ENCODE measurements at places on chromosomes 16 and 17.
A peak's percentile ranks its signal among the peaks of the same experiment; 100 is the strongest.

DNA sequence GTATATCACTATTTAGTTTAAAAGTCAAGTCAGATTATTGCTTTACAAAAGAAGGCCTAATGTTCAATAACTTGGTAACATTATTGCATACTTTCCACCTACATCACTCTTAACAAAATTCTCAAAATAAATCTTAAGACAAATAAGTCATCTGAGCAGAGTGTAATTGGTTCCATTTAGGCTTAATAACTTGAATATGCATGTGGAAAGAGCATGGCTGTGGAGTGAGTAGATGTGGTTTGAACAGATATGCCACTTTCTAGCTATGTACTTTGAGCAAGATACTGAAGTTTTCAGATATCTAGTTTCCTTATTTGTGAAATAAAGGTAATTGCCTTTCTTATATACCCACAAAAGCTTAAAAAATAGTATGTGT, 6.7 kb upstream of the EVI2A start:
- DNase-seq, result no peak

DNA sequence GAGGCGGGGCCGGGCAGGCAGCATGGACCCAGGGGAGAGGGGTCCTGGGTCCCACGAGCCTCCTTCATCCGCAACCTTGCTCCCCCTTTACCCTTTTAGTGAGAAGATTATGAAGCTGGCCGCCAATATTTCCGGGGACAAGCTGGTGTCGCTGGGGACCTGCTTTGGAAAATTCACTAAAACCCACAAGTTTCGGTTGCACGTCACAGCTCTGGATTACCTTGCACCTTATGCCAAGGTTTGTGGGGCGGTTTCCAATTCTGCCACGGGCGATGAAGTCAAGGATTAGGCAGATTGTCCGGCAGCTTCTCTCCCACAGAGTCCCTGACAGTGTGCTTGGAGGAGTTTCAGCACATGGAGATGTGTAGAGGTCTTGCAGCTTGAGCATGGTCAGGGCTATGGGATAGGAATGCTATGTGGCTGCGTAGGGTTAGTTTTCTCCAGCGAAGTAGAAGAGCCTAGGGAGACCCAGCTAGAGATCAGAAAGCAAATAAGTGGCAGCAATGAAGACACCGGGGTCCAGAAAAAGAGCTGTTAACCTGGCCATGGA, 598 bp downstream of the NIP7 start:
- no peak for DNase-seq

DNA sequence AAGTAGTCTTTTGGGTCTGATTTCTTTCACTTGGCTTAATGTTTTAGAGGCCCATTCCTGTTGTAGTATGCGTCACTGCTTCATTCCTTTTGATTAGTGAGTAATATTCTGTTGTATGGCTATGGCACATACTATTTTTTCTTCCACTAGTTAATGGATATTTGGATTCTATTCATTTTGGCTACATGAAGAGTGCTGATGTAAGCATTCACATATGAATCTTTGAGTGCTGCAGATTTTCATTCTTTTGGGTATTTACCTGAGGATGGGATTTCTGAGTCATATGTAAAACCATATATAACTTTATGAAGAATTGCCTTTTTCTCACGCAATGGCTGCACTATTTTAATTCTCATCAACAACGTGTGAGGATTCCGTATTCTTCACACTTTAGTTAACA, 113.6 kb downstream of the AHSP start:
- DNase-seq, result no peak

DNA sequence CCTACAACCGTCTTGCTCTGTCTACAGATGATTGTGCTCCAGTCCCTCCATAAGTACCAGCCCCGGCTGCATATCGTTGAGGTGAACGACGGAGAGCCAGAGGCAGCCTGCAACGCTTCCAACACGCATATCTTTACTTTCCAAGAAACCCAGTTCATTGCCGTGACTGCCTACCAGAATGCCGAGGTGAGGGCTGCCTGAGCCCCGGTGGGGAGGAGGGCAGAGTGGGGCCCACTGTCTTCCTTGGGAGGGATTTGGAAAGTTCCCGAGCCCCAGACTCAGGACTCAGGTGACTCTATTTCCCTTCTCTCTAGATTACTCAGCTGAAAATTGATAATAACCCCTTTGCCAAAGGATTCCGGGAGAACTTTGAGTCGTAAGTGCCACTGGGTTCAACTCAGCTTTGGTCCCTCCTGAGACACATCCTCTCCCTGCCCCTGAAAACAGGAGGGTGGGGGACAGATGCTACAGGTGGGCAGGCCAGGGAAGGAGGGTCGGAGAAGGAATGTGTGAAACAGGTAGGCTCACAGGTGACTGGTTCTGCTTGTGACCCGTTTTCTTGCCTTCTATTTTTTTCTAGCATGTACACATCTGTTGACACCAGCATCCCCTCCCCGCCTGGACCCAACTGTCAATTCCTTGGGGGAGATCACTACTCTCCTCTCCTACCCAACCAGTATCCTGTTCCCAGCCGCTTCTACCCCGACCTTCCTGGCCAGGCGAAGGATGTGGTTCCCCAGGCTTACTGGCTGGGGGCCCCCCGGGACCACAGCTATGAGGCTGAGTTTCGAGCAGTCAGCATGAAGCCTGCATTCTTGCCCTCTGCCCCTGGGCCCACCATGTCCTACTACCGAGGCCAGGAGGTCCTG, 11.4 kb downstream of the TBX21 start:
- no peak for DNase-seq

DNA sequence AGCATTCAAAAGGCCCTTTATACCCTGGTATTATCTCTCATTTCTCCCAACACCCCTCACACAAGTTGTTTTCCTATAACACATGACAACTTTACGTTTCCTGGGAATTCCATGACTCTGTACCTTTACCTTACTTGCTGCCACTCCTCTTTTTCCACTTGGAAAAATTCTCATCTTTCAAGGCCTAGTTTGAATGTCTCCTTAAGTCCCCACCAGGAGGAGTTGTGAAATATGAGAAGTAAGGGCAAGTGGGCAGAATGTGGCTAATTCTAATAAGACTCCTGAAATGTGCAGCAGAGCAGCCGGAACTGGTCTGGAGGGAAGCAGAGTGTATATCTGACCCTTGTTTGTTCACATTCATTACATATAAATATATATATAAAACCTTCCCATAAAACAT, 39.7 kb downstream of the BRCA1 start:
- no peak for DNase-seq

GRCh38 chr16:69179328-69180010, 7.5 kb upstream of the SNTB2 start:
- DNase-seq, result no peak

DNA sequence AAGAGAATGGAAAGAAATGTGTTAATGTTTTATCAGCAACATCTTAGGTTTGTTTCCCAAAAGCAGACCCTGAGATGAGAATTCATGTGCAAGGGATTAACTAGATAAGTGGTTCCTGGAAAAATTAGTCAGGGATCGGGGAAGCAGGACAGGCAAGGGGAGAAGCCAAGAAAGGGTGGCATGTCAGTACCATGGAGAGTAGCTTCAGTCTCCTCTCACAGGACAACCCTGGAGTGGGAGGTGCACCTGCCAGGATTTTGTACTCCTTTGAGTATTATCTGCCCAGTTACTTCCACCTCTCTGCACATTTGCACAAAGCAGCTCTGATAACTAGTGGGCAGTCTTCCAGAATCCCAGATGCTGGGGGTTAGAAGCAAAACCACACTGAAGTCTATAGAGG, 117.0 kb downstream of the RGS9 start:
- DNase-seq, result no peak

- DNase-seq, result peak; percentile 1
Measured at GRCh38 chr17:70405492-70406220, 236.3 kb downstream of the KCNJ2 start.

DNA sequence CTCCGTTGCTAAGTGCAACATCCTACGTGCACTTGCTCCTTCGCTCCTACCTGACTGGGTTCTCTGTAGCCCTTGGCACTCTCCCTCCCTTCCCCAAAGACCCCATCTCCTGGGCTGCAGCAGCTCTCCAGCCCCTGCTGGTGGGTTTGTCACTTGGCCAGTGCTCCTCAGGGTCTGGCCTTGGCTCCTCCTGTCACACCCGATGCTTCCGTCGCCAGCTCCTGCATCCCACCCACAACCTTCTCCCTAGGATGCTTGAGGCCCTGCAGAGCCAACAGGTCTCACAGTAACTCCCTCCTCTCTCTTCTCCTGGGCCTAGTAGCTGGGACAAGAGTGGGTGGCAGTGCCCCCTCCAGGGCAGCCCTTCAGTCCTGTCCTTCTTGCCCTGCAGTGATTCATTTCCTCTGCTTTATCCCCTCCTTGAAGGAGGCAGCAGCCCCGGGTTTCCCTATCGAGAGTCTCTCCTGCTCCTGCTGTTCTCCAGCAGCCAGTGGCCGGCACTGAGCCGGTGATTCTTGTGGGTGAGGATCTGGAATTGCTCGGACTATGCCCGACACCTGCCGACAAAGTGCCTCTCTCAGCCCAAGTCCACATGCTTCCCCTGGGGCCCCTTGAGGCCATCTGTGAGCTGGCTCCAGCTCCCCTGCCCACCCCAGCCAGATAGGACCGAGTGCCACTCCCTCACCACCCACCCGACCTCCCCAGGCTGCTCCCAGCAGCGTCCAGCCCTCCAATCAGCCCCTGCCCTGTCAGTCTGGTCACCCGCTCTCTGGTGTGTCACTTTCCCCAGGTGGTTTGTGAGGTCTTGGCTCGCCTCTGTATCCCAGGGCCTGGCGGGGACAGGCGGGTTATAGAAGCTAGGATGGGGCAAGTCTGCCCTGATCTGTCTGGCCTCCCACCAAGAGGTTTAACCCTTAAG, 3.8 kb downstream of the LITAFD start:
- DNase-seq, result no peak

- no peak for DNase-seq
Measured at GRCh38 chr17:58756246-58757161, 850 bp downstream of the PPM1E start.

DNA sequence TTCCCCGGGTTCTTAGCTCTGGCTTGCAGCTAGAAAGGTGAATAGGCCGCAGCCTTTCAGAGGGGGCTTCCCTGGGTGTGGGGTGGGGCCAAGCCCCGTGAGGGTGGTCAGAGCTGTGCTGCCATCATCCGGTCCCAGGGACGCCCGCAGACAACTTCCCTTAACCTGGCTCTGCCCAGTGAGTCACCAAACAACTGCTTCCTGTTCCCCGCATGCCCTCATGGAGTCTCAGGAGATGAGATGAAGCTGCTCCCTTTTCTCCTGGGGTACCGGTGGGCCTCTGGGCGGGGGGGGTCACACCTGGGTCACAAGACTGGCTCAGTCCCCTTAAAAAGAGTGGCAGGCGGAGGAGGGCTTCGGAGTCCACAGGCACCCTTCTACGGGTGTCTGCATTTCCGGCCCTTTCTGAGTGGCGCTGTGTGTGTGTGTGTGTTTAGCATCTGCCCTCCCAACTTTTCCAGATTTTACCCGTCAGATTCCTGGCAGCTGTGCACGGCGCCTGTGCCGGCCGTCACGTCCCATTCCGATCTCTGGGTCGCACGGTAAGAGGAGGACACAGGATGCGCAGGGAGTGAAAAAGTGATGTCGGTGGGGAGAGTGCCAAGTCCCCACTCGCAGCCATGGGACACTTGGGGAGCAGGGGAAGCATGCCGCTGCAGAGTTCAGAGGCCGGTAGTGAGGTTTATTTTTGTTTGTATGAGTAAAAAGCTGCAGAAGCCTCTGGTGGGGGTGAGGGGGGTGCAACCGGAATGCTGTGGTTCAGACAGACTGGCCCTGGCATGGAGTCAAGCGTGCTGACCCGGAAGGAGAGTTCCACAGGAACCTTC, 16.8 kb downstream of the HIC1 start:
- DNase-seq, result no peak

GRCh38 chr17:1398931-1399678, 917 bp downstream of the YWHAE start:
- no peak for DNase-seq

- no peak for DNase-seq
Measured at GRCh38 chr16:83779886-83780285, 27.9 kb upstream of the HSBP1 start.

DNA sequence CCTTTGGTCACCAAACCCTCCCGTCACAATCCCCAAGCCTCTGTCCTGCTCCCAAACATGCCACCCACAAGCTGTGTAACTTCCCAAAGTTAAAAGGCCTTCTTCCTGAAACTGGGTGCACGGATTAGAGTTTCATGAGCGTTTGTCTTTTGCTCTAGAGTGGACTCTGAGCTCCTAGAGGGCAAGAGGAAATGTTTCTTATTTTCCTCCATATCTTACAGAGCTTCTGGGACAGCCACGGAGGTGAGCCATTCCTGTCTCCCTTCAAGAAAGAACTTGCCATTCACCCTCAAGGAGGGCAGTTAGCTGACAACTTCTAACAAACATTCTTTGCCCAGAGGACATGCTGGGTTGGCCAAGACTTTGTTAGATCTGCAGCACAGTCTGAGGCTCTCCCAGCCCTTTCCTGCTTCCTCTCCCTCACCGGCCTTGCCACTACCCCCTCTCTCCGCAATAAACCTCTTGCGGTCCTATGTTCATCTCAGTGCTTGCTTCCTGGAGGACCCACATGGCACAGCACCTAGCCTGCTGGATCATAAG, 2.6 kb upstream of the MYCBPAP start:
- no peak for DNase-seq

- no peak for DNase-seq
Measured at GRCh38 chr17:63295839-63296590, 150.1 kb downstream of the CYB561 start.

GRCh38 chr17:49742166-49742638, 21.7 kb downstream of the FAM117A start:
- no peak for DNase-seq

- DNase-seq, result no peak
Measured at GRCh38 chr17:4605826-4606225, 21.5 kb downstream of the SMTNL2 start.

DNA sequence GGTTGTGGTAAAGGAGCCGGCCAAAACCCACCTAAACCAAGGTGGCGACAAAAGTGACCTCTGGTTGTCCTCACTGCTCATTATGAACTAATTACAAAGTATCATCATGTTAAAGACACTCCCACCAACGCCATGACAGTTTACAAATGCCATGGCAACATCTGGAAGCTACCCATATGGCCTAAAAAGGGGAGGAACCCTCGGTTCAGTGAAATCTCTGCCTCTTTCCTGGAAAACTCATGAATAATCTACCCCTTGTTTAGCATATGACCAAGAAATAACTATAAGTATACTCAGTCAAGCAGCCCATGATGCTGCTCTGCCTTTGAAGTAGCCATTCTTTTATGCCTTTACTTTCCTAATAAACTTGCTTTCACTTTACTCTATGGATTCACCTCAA, 72.2 kb downstream of the CYLD start:
- DNase-seq, result no peak

- DNase-seq, result no peak
Measured at GRCh38 chr16:71373073-71373472, 14.6 kb downstream of the CALB2 start.

GRCh38 chr17:41928693-41929251, 1.6 kb upstream of the ODAD4 start:
- DNase-seq, result no peak

DNA sequence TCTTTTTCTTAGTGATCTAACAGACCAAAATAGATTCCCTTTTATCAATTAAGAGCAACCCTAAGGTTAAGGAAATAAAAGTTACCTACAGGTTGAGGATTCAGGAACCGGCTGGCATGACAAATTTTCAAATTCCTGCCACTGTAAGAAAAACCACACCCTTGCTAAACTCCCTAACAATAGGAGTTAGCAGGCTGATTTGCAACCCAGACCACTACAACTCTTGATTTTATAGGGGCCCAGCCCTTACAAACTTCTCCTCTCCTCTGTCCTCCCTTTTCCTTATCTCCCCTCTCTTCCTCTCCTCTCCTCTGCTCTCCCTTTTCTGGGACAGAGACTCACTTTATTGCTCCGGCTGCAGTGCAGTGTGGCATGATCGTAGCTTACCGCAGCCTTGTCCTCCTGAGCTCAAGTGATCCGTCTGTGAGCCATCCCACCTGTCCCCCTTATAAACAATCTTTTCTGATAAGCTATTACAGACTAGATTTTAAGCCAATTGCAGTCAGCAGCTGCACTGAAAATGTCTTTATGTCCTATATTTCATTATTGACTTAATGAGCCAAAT, 418.9 kb downstream of the CDH8 start:
- no peak for DNase-seq

Measured in GM12864 (cell line).